ENCODE measurements at places on chromosomes 5 and 9.

DNA sequence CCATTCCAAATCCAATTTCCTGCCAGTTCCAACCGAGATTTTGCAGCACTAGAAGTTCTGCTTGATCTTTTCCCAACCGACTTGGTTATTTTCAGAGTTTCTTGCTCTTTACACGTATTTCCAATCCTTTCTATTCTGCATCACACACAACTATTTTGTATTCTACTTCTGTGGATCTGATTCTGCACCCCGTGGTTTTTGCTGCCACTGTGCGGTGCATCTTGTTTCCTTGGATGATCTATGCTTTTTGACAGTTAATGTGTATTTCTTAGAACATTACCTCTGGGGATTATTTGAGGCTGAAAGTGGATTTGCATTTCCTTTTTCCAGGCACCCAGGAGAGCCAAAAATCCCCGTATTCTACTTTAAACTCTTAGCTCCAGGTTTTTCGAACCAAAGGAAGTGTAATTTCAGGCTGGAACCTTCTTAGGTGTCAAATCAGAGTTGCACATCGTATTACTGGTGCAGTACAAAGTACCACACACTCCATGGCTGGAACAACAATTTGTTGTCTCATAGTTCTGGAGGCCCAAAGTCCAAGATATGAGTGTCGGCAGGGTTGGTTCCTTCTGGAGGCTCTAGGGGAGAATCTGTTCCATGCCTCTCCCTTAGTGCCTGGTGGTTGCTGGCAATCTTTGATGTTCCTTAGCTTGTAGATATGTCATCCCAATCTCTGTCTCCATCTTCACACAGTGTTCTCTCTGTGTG, 14.7 kb upstream of the SARDH start:
- DNase-seq: no peak

GRCh38 chr9:110125763-110126351, 82.1 kb downstream of the C9orf152 start:
- DNase-seq: peak; percentile 72

DNA sequence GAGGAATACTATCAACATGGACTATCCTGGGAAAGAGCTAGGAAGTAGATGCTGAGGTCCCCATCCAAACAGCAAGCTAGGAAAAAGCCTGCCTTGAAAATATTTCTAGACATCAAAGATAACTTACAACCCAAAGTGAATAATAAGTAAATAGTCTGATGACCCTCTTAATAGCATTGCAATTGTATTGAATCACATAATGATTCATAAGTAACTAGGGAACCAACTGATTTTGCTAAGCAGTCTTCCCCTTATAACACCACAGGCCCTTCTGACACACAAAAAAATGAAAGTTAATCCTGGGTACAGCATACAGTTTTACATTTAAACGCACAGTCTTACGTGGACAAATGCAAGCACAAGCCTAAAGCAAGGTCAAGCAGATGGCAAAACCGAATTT, 199.3 kb downstream of the RFK start:
- no peak for DNase-seq

DNA sequence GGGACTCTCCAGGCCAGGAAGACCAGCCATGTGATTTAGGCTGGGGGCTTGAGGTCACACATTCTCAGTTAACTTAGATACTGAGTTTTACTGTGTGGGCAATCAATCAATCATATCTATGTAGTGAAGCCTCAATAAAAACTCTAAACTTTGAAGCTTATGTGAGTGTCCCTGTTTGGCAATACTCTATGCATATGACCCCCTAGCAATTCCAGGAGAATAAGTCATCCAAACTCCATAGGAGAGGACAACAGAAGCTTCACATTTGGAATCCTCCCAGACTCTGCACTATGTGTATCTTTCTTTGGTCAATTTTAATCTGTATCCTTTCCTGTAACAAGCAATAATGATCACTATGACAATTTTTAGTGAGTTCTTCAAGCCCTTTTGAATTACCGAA, 216.8 kb upstream of the RGMB start:
- DNase-seq: no peak

DNA sequence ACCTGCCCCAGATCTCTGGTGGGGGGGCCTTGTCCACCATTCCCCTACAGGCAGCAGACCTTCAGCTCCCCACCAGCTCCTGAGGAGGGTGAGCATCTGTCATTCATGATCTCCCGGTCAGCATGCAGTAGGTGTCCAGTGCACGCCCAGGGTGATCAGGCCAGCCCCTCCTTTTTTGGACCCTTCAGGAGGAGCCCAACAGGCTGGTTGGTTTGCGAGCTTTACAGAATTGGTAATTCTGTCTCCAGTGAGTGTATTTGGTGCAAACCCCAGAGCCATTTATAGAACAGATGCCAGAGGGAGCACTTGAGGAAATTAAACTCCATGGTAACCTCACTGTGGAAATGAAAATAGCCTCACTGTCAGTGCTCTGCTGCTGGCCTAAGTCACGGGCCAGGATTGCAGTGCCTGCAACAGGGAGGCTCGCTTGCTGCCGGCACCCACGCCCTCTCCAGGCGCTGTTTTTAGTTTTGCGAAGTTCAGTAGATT, 23.4 kb downstream of the WNK2 start:
- DNase-seq: no peak

- DNase-seq: no peak
Observed at GRCh38 chr9:127172066-127172707, 49.8 kb upstream of the ANGPTL2 start.

- no peak for DNase-seq
Observed at GRCh38 chr5:66151491-66151890, 7.4 kb downstream of the SREK1 start.

- DNase-seq: no peak
Observed at GRCh38 chr5:102802708-102803458, 47.8 kb downstream of the PAM start.

DNA sequence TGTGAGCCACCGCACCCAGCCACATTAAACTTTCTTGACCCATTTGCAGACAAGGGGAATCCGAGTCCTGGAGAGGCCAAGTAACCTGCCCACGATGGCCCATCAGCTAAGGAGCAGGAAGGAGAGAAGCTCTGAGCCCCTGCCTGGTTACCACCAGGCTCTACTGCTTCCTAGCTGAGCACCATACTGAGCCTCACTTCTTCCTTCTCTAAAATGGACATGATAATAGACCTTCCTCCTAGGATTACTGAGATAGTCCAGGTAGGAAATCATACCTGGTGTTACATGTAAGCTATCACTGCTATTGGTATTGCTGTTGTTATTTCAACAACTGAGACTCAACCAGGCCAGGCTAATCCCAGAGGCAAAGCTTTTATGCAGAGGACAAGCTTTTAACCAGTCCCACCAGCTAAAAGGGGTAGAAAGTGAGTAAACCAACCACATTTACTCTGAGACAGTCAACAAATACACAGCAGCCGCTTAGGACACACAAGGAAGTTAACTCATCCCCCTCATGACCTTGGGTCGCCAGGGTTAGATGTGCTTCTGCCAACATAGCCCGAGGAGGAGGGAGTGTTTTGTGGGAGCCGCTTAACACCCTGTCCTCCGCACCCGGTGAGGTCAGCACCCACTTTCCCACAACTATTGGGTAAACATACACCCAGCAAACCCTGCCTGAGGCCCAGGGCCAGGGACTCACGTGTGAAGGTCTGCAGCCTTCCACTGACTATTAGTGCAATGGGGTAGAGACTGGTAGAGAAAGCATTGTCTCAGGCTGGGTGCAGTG, 20.6 kb upstream of the PTGES start:
- no peak for DNase-seq

- no peak for DNase-seq
Observed at GRCh38 chr5:116959843-116960242, 385.2 kb upstream of the SEMA6A start.

DNA sequence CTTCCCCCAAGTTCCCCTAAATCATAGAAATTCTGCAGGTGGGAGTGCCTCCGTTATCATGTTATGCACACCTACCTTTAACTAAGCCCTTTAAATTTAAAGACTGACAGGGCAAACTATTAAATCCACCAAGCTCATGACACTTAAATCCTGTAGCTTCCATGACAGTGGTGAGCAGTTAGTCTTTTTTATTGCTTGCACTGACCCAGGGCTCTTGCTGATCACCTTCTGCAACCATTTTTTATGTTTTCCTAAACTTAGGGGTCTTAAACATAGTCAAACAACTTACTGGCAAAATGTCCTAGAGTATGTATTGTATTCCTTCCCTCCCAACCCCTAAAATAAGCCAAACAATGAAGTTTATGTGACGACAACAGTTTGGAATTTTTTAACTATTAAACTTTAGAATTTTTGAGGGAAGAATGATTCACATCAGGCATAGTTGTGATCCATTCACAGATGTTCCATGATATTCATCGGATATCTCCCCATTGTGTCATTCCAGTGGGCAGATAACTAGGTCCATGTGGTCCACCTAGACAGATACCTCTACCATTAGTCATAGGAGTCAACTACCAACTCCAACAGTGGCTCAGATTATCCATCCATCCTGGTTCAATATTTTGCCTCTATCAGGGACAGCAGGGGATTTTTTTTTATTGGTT, 283.1 kb downstream of the ADAMTS6 start:
- DNase-seq: no peak

GRCh38 chr5:122300374-122300773, 11.7 kb upstream of the SNCAIP start:
- peak; percentile 26 for DNase-seq

- DNase-seq: peak; percentile 76
Observed at GRCh38 chr5:108381350-108381953, 446 bp downstream of the FBXL17 start.

GRCh38 chr9:8389531-8389930, 590.0 kb upstream of the DMAC1 start:
- no peak for DNase-seq

GRCh38 chr9:121289026-121289771, 21.2 kb downstream of the GSN start:
- peak; percentile 31 for DNase-seq

DNA sequence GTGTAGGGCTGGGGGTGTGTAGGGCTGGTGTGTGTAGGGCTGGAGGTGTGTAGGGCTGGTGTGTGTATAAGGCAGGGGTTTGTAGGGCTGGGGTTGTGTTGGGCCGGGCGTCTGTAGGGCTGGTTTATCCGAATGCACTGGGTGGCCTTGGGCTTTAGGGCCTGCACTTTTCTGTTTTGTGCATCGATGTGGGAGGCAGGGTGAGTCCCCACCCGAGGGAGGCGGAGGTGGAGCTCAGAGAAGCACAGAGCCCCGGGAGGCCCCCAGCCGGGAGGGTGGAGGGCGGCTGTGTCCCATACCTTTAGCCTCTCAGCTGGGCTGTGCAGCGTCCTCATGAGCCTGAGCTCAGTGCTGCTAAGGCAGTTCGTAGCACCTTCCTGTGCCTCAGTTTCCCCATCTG, 13.5 kb downstream of the COL5A1 start:
- peak; percentile 19 for DNase-seq

GRCh38 chr5:143204474-143205246, 198.8 kb downstream of the NR3C1 start:
- no peak for DNase-seq

- DNase-seq: peak; percentile 96
Observed at GRCh38 chr5:140400730-140401361, 787 bp upstream of the ANKHD1 start.

GRCh38 chr5:58407042-58407719, 52.7 kb downstream of the PLK2 start:
- no peak for DNase-seq

GRCh38 chr9:117649126-117649525, 55.1 kb upstream of the TLR4 start:
- DNase-seq: no peak

DNA sequence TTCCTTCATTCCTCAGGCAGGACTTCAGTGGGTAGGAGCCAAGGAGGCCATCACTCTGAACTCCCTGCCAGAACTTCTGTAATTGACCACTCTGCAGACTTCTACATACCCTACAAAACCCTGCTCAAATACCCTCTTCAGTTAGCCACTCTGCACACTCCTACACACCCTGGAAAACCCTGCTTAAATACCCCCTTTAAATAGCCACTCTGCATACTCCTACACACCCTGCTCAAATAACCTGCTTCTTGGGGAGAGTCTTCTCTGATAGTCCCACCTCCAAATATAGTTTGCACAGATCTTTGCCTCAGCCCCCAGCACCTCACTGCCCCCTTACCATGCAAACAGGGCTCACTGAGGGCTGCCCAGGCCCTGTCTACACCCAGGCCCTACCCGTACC, 18.6 kb upstream of the CARD19 start:
- DNase-seq: no peak

GRCh38 chr5:36078430-36078829, 11.7 kb upstream of the UGT3A2 start:
- DNase-seq: no peak

DNA sequence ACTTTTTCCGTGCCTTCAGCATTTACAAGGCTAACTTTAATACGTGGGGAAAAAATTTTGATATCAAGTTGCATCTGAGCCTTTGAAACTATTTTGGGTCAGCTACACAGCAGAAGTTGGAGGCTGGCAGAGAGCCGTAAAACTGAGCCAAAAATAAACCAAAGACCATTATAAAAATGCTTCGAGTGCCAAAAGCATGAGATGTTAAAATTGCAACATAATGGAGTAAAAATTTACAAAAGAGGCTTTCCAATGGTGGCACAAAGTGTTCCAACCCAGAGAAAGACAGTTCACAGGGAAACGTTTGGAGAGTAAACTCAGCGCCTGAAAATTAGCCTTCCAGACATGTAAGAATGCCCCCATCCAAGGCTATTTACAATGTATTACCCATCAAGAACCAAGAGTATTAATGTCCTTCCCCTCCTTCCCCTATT, 190.3 kb downstream of the TLE1 start:
- no peak for DNase-seq

DNA sequence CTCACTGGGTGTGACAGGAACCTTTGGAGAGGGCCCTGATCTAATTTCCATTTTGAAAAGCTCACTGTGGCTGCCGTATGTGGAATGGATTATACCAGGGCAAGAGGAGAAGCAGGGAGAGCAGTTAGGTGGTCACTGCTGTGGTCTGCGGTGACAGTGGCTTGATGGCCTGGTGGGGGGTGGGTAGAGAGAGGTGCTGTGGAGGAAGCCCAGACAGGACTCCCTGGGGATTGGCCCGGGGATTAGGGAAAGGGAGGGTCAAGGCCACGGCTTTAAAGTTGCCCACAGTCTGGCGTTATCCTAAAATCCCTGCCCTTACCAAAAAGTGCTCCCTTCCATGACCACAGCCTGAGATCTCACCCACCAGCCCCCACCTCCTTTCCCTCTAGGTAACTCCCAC, 4.7 kb downstream of the B4GALT7 start:
- DNase-seq: no peak

- no peak for DNase-seq
Observed at GRCh38 chr5:124628721-124629596, 117.5 kb downstream of the ZNF608 start.

GRCh38 chr5:6700685-6701355, 12.4 kb upstream of the TENT4A start:
- no peak for DNase-seq

DNA sequence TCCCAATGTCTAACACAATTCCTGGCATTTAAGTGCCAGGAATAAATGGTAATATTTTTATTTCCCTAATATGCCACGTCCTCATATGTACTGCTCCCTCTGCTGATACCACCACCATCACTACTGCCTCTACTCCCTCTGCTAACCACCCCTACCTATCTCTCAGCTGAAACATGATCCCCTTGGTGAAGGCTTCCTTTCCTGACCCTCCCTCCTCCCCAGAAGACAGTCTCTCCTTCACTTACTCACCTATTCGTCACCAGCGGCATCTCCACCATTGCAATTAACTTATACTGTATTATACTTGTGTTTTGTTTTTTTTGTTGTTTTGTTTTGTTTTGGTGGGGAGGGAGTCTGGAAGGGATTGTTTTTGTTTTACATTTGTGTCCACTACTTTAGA, 4.8 kb downstream of the DENND1A start:
- no peak for DNase-seq
